ENCODE measurements at places on chromosomes 16 and 17.

DNA sequence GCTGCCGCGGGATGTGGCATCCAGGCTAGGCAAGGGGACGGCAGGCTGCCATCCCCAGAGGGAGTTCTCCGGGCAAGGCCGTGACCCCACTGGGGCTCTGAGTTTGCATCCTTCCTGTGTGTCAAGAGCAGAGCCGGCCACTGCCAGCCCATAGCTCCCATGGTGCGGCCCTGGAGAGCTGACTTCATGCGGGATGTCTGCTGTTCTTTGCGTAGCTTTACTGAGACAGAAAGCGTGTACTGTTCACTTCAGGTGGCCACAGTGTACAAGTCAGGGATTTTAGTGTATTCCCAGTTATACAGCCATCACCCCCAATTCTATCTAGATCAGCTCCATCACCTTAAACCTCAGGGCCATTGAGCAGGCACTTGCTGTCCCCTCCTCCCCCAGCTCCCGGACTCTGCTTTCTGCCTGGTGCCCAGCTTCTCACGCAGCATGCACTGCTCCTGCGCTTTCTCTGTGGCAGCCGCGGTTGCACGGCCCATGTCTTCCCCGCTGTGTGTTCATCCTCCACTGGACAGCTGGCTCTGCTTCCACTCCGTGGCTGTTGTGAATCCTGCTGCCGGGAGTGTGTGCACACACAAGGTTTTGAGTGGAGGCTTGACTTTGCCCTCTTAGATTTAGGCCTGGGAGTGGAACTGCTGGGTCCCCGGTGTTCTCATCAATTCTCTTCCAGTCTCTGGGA, 71.2 kb downstream of the KLHDC4 start:
- DNase-seq = no peak

DNA sequence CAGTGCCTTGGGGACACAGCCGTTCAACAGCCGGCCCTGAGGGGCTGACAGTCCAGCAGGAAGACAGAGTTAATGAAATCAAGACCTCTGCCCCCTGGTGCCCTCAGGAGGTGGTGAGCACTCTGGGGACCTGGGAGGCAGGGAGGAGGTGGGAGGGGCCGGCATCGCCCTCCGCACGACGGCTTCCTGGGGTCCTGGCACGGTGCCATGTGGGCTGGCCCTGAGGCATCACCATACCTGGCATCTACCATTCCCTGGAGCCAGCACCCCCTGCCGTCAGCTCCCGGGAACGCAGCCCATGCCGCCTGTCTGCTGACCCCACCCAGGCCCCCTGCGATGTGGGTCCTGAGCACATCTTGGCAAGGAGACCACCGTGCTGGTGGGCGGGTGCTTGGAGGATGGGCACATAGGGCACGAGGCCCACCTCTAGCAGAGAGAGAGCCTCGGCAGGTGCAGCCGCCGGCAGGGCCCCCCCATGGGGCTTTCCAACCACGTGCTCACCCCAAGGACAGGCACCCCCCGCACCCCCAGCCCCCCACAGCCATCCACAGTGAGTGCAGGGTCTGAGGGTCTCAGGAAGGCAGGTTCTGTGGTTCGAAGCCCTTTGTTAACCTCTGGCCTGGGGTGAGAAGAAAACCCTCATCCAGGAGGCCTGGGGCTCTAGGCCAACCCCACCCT, 52.5 kb downstream of the ZFPM1 start:
- peak; percentile 76 for DNase-seq

DNA sequence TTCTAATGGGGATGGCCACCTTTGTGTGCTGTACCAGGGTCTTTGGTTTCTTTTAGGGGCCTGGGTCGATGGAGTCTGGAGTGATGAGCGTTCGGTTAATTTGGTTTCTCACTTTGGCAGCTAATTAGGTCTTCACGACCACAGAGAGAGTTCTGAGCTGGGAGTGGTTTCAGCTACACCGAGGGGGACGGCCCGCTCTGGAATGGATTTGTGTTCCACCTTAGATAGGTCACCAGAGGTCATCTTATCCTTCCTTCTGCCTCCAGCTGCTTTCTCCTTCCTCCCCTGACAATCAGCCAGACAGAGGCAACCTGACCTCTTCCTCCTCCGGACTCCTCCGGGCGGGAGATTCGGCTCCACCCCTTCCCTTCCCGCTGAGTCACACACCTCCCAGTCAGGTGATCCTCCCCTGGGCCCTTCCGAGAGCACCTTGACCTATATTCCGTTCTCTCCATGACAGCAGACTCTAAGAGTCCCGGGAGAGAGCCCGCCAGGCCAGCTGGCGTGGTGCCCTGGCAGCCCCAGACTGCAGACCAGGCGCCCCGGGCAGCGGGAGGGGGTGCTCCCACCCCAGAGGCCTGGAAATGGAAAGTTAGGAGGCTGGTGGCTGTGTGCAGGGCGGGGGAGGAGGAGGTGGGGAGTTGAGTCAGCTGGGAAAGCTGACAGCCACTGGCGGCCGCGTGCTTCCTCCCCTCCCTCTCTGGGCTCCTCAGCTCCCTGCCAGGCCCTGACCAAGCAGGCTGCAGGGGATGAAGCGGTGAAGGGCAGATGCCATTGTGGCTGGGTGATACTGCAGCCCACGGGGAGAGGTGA, 44.7 kb downstream of the CHD9 start:
- DNase-seq = peak; percentile 80

DNA sequence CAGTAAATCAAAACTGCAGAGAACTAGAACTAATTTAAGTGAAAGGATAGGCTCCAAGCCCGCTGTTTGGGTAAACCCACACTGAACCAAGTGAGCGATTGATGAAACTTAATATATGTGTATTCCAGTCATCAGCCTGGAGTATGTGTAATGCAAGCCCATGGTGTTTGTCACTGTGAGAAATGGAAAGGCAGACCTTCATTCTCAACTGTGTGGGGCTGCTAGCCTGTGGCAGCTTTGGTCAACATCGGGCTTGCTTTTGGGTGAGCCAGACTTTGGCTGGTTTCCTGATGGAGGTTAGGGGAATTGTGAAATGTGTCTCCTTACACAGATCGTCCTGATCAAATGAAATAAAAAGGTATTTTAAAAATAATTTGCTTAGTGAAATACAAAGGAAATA, 279.9 kb downstream of the IRX3 start:
- DNase-seq = no peak

DNA sequence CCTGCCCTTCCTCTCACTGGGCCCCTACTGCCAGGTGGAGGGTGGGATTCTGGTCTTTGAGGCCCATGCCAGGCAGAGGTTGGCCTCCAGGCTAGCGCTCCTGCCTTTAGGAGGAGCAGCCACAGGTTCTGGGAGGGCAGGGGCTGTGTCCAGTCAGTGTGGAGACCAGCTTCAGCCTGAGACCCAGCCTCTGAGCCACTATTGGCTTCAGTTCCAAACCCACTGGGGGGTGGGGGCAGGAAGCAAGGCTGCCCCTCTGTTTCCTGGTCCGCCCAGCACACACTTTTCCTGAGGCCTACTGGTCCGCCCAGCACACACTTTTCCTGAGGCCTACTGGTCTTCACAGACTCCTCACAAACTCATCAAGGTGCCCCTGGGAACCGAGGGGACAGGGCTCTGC, 16.4 kb downstream of the SLC5A10 start:
- DNase-seq = no peak

- no peak for DNase-seq
These were observed 105.7 kb upstream of the PLCG2 start for GRCh38 chr16:81673432-81673831.

DNA sequence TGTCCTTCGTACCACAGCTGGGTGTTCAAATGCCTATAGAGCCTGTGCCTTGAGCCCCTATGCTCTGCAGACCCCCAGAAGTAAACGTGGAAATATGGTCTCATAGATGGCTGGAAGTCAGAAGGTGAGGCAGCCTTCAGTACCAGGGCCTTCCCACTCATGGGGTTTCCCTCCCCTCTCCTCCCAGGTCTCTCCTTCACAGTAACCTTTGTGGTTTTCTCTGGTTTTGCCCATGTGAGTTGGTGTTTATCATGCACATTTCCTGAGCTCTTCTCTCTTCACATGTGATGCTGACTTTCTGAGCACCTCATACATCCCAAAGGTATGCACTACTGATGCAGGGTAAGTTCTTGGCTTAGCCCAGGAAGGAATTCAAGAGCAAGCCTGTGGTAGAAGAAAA, 35.4 kb downstream of the TMEM114 start:
- no peak for DNase-seq

- no peak for DNase-seq
These were observed 3.4 kb downstream of the CHST6 start for GRCh38 chr16:75491876-75492275.

GRCh38 chr16:5678371-5678770, 580.8 kb upstream of the EEF2KMT start:
- DNase-seq = no peak

GRCh38 chr17:74163836-74164235, 39.6 kb upstream of the RPL38 start:
- no peak for DNase-seq

- no peak for DNase-seq
These were observed 24.5 kb downstream of the FCSK start for GRCh38 chr16:70478912-70479341.

- no peak for DNase-seq
These were observed 35.0 kb downstream of the USP32 start for GRCh38 chr17:60356940-60357339.

GRCh38 chr16:85859818-85860125, 39.2 kb upstream of the IRF8 start:
- DNase-seq = no peak

DNA sequence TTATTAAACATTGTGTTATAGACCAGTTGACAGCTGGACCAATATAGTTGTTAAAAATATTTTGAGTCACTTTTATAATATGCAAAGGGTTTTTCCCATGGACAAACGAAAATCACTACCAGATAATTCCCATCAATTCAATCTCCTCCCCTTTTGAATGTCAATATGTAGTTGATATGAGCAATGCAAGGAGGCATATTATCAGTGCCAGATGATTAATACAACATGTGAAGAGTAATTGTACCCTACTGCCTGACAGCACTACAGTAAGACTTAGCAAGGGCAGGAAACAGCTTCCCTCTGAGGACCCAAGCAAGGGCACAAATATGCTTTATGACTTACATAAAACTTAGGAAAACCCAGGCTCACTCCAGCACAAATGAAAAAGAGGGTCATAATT, 17.3 kb downstream of the KANSL1 start:
- no peak for DNase-seq

GRCh38 chr17:82051776-82052637, at the start of the genes GPS1 and RFNG:
GPS1 (plus strand) TSS chr17:82051898; CDS start chr17:82051932, 34 bp downstream.
RFNG (minus strand) TSS chr17:82051811; CDS start chr17:82051766, 45 bp downstream.
- DNase-seq = peak; percentile 94

- DNase-seq = no peak
These were observed 4.0 kb downstream of the CA4 start for GRCh38 chr17:60153606-60154390.

GRCh38 chr16:81697616-81698309, 81.3 kb upstream of the PLCG2 start:
- no peak for DNase-seq

GRCh38 chr16:19179546-19180490, 11.8 kb downstream of the SYT17 start:
- no peak for DNase-seq

DNA sequence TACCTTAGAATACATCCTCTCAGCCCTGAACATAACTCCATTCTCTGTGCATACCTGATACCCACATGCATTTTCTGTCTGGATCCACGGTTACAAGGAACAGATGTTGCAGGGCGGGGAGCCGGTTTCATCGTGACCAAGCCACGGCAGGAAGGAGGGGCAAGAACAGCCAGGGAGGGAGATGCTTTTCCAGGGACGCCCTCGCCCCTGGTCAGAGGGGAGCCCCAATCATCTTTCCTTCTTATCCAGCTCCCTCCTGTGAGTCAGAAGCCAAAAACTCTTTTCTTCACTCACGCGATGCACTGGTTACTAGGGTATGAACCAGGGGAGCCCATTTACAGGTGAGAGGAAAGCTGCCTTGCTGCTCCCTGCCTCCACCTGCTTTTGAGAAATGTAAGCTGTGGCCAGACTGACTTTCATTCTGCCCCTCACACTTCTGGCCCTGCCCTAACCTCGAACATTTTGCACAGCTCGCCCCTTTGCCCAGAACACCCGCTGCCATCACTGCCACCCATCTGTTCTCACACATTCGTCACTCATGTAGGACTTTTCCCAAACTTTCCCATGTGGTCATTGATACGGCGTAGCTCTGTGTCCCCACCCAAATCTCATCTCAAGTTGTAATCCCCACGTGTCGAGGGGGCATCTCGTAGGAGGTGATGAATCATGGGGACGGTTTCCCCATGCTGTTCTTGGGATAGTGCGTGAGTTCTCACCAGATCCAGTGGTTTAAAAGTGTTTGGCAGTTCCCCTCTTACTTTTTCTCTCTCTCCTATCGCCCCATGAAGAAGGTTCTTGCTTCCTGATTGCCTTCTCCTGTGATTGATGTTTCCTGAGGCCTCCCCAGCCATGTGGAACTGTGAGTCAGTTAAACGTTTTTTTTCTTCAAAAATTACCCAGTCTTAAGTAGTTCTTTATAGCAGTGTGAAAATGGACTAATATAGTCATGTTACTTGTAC, 20.5 kb downstream of the FOXL1 start:
- no peak for DNase-seq

GRCh38 chr17:64498308-64499203, 1.7 kb upstream of the POLG2 start:
- DNase-seq = no peak

DNA sequence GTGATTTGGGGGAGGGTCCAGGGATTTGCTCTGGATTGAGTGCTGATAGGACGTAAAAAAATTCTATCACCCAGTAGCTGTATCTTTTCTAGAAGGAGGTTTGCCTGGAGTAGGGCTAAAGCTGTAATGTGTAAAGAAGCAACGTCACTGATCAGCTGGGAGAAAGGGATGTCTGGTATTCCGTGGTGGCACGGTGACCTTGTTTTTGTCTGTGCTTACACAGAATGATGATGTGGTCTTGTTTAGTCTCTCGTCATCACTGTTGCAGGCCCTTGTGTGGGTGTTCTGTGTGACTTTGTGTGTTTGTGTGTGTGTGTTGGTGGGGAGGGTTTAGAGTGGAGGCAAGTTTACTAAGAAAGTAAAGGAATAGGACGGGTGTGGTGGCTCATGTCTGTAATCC, 22.5 kb upstream of the ARHGAP17 start:
- no peak for DNase-seq

GRCh38 chr16:57668263-57668571, at the start of gene ADGRG3:
ADGRG3 (plus strand) TSS chr16:57668306; CDS start chr16:57668348, 42 bp downstream.
- DNase-seq = no peak

DNA sequence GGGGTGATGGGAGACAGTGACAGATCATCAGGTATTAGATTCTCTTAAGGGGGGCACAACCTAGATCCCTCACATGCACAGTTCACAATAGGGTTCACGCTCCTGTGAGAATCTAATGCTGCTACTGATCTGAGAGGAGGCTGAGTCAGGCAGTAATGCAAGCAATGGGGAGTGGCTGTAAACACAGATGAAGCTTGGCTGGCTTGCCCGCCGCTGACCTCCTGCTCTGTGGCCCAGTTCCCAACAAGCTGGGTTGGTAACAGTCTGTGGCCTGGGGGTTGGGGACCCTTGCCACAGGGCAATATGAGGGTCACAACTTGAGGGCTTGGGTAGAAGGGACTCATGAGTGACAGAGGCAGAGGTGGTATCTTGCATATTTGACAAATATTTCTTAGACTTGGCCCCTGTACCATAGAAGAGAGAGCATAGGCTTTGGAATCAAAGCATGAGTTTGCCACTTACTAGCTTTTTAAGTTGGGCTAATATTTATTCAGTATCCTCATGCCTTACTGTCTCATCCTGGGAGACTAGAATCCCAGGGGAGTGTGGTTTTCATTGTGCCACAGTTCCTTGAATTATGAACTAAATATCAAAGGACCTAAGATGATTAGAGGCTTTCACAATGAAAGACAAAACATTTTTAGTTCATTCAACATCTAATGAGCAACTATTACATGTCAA, 133.4 kb downstream of the SPACA3 start:
- DNase-seq = no peak
